ENCODE measurements at places on chromosomes 2 and 18.

DNA sequence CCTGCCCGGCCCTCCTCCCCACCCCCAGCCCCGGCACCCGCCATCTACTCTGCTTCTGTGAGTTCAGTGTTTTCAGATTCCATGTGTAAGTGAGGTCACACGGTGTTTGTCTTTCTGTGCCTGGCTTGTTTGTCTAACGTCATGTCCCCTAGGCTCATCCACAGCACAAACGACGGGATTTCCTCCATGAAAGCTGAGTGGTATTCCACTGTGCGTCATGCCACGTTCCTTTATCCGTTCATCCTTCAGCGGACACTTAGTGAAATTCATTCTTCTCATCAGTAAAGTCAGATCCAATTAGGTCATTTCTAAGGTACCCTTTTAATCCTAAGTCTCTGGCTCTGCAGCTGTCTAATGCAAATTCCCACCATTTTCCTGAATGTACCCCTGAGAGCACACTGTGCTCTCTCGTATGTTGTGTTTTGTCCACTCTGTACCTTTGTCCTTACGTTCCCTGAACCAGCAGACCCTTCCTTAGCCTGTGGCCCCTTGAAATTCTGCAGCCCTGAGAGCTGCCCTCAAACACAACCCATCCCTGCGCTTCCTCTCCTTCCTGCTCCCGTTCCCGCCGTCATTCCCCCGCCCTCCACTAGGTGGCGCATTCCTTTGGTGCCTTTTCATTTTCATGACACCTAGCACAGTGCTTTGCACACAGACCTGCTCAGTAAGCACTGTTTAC lies 44.1 kb downstream of the TRAPPC12 start:
- peak; percentile 61 for DNase-seq

- DNase-seq = no peak
These were observed 60.2 kb downstream of the PDE1A start for GRCh38 chr2:182366628-182367027.

DNA sequence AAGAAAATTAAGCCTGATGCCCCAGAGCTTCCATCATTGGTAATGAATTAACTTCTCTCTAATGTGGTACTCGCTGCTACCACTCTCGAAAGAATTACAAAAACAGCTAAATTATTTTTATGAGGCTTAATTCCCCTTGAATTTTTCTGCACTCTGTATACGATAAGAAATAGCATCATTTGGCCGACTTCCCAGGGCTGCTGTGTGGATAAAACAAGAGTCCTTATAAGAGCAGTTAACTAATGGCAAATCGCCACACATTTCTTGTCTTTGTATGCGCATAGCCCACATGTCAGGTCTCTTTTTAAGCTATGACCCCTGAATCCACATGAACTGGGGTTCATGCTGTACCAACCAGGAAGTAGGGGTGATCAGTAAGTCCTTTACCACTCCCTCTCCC lies 668.4 kb downstream of the TMEM182 start:
- no peak for DNase-seq

DNA sequence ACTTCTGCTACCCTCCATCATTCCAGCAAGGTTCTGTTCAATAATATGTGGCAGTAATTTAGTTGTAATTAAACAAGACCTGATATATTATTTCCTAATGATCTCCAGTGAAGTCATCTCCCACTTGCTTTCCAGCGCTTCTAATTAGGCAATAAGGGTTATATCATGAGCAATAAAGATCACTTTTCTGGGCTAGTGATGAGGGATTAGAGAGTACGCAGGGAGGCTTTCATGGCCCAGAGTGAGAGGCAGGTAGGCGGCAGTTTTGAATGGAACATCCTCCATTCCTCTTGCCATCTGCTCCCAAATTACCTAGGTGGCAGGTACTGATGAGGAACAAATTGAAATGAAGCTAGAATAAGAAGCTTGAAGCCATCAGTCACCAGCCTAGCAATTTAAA lies 358.1 kb upstream of the SYT4 start:
- no peak for DNase-seq

DNA sequence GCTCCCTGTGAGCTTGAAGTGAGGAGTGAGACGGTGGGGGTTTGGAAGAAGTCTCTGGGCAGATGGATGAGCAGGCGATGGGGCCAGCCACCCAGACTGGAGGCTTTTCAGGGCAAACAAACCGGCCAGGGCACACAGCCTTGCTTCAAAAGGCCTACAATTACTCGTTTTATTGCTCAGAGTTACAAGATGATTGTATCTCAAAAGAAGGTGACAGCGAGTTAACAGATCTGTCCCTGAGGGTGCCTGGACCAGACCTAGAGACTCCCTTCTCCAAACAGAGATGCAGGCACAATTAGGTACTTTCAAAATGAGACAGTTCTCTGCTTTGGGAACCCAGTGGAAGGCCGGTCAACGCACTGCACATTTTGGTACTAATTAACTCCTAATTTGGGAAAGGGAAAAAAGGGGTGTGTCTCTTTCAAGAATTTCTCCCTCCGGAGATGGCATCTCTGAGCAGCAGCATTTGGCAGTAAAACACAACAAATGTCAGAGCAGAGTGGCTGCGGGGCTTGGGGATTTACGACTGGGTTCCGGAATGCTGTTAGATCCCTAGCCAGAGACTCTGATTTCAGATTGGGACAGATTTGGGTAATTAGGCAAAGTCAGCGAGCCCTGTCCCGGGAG lies 226.7 kb downstream of the TTC32 start:
- DNase-seq = no peak

GRCh38 chr18:75320506-75320905 lies 107.0 kb downstream of the SMIM21 start:
- DNase-seq = no peak

- no peak for DNase-seq
These were observed 585 bp upstream of the ANAPC1 start for GRCh38 chr2:111884592-111884964.

- DNase-seq = peak; percentile 69
These were observed 569 bp downstream of the BABAM2 start for GRCh38 chr2:27890924-27891672.

GRCh38 chr2:121832412-121833357 lies 77.2 kb downstream of the TSN start:
- no peak for DNase-seq

DNA sequence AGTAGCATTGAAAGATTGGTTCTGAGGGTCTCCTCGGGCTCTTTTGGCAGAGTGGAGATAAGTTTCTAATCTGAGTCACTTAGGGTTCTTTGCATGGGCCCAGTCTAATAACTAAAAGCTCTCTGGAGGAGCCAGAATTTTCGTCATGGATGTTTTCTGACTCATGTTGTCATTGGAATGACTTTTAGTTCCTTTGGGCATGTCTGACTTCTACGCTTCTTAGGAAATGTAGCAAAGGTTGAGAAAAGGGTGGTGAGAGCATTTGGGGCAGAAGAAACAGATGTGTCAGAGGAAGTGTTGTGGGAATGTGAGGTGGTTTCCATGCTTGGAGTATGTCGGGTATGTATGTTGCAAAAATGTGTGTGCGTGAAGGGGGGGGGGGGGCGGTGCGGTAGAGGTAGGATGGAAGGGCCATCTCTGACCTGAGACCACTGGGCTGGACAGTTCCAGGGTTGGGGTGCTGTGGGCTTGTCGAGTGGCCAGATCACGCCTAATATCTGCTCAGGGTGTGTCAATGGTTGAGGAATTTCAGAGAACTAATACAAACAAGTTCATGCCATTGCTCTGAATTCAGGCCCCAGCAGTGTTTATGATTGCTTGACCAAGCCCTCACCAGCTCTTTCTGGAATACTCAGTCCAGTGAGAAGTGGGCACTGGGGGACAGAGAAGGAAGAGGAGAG lies 26.9 kb downstream of the KLHL29 start:
- DNase-seq = no peak

- no peak for DNase-seq
These were observed 461.0 kb downstream of the DLGAP1 start for GRCh38 chr18:3993941-3994687.

- no peak for DNase-seq
These were observed 138.6 kb upstream of the ZC3H15 start for GRCh38 chr2:186347472-186347871.

GRCh38 chr2:37301408-37301807 lies 23.2 kb downstream of the PRKD3 start:
- no peak for DNase-seq

DNA sequence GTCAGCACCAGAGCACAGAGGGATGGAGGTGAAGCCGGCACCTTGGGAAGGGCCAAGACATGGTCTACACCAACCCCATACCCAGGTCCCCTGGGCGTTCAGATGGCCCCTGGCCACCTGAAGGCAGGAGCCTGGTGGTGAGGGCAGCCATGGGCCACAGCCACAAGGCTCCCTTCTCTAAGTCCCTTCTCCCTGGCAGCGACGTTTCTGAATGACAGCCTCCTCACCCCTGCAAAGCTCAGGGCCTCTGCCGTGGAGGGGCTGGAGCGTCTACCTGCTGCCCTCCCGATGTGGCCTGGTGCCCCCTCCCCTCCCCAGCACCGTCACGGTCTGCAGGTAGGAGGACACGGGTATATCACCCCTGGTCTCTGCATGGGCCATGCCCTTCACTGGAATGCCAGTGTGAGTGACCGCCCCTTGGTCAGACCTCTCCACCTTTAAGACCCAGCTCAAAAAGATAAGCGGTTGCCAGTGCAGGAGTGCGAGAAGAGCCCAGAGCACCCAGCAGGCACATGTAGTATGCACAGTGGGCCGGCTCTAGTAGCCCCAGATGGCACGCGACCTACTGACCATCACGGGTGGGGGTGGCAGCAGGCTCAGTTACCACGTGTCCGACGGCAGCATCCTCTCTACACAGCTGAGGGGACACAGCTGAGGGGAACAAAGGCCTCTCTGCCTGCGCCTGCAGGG lies 46.6 kb downstream of the HS6ST1 start:
- DNase-seq = no peak

DNA sequence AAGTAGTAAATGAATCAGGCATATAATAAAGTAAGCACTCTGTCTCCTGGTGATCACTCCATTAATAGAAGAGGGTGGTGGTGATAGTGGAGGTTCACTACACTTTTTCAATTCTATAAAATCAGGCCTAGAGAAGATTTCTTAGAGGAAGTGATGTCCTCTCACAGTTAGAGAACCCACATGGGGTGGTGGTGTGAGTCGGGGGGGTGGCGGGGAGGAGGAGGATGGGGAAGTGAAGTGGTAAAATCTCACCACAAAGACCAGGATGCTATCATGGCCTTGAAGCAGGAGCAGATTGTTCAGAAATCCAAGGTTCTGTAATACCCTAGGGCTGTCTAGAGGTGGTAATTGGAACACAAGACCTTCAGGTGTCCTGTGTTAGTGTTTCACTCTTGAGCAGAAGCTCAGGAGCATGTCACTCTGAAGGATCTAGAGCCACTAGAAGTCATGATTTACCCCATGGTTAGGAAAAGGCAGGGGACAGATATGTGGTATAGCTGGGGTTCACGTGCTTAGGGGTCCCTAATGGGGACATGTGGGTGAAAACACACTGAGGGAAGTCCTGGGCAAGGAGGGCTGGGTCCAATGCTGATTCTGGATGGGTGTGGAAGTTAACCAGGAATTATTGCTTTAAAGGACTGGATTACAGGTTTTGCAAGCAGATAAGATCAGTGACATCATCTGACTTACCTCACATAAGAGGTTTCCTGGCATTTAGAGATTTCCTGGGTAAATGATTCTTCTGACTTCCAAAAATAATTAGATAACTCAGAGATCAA lies 31.0 kb downstream of the RNF125 start:
- no peak for DNase-seq

- DNase-seq = no peak
These were observed 17.0 kb downstream of the STAT1 start for GRCh38 chr2:190996947-190997346.

GRCh38 chr2:16076911-16077310 lies 136.6 kb downstream of the MYCN start:
- DNase-seq = no peak

DNA sequence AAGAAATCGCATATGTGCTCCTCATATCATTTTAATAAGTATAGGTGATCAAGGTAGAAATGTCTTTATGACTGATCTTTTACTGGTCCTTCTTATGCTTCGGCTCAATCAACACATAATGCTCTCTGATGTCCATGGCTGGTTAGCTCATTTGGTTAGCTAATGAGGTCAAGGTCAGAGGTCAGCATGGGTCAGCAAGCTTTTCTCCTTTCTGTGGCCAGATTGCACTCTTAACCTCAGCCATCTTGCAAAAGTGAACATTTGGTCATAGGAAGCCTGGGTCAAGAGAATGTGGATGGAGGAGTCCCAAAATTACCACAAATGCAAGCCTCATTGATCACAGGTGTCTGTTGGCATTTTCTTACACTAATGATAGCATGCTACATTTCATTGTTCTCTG lies 35.4 kb upstream of the DARS1 start:
- DNase-seq = no peak

DNA sequence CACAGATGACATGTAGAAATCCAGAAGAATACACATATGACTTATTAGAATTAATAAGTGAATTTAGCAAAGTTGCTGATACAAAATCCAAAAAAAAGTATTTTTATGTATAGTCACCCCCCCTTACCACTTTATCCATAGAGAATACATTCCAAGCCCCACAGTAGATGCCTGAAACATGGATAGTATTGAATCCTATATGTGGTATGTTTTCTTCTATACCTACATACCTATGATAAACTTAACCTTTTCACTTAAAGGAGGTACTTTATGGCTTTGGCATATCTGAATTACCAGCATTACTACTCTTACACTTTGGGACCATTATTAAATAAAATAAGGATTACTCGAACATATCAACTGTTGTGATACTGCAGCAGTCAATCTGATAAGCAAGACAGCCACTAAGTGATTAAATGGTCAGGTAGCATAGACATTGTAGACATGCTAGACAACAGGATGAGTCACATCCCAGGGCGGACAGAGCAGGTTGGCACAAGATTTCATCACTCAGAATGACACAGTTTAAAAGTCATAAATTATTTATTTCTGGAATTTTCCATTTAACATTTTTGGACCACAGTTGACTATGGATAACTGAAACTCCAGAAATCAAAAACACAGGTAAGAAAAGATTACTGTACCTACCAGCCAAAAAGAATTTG lies 208.2 kb upstream of the CHAC2 start:
- no peak for DNase-seq

GRCh38 chr18:12018861-12019260 lies 37.6 kb downstream of the IMPA2 start:
- DNase-seq = no peak

- no peak for DNase-seq
These were observed 7.6 kb upstream of the ONECUT2 start for GRCh38 chr18:57427429-57428201.

GRCh38 chr2:119520696-119521432 lies 3.4 kb downstream of the SCTR start:
- no peak for DNase-seq

- DNase-seq = no peak
These were observed 860 bp upstream of the CD8A start for GRCh38 chr2:86791573-86791972.

DNA sequence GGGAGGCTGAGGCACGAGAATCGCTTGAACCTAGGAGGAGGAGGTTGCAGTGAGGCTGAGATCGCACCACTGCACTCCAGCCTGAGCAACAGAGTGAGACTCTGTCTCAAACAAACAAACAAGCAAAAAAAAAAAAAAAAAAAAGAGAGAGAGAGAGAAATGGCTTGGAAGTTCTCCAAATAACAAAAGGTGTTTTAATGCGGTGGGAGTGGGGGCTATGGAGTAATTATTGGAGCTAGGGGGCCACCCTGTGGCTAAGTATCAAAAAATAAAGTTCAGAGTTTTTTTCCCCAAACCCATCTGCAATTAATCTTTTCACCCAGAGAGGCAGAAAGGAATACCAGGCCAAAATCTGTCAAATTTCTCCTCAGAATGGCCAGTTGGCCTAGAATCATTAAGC lies 23.0 kb upstream of the CEP68 start:
- DNase-seq = no peak

- DNase-seq = no peak
These were observed 39.5 kb downstream of the RNU4ATAC start for GRCh38 chr2:121570036-121570666.

- DNase-seq = no peak
These were observed 80.5 kb downstream of the EHBP1 start for GRCh38 chr2:62785810-62786597.

- no peak for DNase-seq
These were observed 6.2 kb downstream of the ADAM17 start for GRCh38 chr2:9549420-9549819.

All from activated naive CD8-positive, alpha-beta T cell treated with anti-CD3 and anti-CD28 coated beads, Interleukin-2, amount 50 U/mL, for 16 hours (primary cell).